ENCODE measurements at places on chromosomes 5 and 9. TPM values are rescaled to one million over a fixed set of nuclear protein-coding genes. Genes with fewer than 3 reads are reported as not detected.
A peak's percentile ranks its signal among the peaks of the same experiment; 100 is the strongest.

- peaks cover 2% of the 10 kb centered on the region for H3K4me1 ChIP-seq
- peak overlapping the region; percentile 88 for H3K4me3 ChIP-seq
- no peaks in the 10 kb centered on the region for H3K27me3 ChIP-seq
Measured at GRCh38 chr5:127517110-127517479, 345 bp upstream of the PRRC1 start.

The ANKRD31 gene
- total RNA-seq, result not detected

The TMEM252 gene
- not detected for total RNA-seq

DNA sequence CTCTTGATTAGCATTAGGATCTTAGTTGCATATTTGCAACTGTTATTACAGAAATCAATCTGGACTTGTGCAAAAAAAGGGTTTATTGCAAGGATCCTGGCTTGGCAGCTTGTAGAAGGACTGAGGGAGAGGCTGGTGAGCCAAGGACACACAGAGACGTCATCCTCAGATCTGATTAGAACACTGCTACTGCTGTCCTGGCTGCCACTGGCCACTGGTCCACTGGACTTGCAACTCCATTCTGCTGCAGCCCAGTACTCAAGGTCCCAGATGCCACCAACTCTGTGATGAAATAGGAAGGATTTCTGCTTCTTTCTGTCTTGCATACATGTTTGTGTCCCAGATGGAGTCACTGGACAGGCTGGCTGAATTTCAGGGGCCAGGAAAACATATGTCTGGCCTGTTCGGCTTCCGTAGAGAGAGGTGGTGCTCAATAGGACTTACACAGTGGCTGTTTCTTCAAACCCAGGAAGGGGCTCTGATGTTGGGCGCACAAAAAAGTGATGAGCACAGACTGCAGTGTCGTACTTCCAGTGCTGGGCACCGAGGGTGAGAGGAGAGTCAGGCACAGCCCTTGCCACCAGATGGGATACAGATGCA lies 68.9 kb upstream of the SH3PXD2B start:
- no peaks in the 10 kb centered on the region for H3K4me1 ChIP-seq
- DNase-seq, result no peak
- no peaks in the 10 kb centered on the region for H3K27me3 ChIP-seq
- no peaks in the 10 kb centered on the region for H3K36me3 ChIP-seq

DNA sequence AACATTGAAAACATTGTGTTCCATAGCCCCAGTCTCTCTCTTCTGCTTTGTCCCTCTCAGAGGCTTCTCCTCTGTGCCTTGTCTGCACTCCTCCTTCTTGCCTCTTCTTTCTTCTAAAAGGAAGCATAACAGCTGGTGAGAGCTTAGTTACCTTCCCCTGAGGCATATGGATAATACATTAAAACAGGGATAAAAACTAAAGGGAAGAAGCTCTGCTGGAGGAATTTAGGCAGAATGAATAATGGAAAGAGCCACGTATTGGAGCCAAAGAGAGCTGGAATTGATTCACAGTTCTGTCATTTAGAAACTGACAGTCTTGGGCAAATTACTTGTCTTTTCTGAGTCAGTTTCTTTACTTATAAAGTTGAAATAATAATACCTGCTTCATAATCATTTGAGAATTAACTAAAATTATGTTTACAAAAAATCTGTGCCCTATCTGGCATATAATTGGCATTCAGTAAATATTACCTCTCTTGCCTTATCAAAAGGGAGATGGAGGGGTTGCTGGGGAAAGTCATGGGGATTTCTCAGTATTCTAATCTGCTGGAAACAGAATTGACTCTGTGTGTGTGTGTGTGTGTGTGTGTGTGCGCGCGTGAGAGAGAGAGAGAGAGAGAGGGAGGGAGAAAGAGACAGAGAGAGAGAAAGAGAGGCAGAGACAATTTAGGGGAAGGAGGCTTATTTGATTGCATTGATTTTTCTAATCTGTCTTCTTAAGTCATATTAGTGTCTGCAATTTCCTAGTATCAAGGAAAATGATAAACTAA lies 20.2 kb downstream of the ZNF474 start:
- H3K4me3 ChIP-seq, result no peak overlapping the region
- no peak for DNase-seq
- H3K27me3 ChIP-seq, result no peaks in the 10 kb centered on the region
- no peaks in the 10 kb centered on the region for H3K36me3 ChIP-seq

The PDCD1LG2 gene
- total RNA-seq, result 1.1 TPM

DNA sequence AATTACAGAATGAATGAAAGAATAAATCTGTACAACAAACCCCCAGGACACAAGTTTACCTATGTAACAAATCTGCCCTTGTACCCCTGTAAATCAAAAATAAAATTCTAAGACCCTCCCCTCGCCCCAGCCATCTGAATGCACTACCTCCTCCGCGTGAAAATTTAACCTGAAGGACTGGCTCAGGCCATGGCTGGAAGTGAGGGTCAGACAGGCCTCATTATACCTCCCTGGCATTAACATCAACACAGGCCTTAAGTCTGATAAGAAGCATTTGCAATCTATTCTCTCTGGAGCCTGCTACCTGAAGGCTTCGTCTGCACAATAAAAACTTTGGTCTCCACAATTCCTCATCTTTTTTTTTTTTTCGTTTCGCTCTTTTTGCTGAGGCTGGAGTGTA lies 48.7 kb upstream of the TTC39B start:
- H3K36me3 ChIP-seq, result no peaks in the 10 kb centered on the region
- no peaks in the 10 kb centered on the region for H3K27me3 ChIP-seq
- H3K27ac ChIP-seq, result no peak overlapping the region
- no peak overlapping the region for H3K4me3 ChIP-seq
- no peak for DNase-seq
- no peaks in the 10 kb centered on the region for H3K4me1 ChIP-seq

The FBP2 gene
- total RNA-seq, result not detected

DNA sequence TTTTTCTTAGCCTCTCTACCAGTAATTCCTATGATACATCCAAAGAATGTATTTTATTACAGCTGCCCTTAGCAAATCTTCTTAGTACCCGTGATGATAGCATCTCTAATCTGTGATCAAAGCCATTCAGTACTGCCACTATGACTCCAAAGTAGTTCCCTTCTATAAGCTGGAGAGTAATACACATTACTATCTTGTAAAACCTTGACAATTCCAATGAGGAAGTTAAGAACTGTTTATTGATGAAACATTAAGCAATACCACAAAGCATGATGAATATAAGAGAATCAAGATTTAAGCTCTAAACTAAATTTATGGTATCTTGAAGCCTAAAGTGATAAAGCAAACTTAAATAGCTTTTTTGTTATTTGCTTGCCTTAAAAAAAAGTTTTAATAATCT lies 86.1 kb downstream of the SMIM23 start:
- H3K36me3 ChIP-seq, result peaks cover 61% of the 10 kb centered on the region
- H3K27me3 ChIP-seq, result no peaks in the 10 kb centered on the region
- no peak for DNase-seq

- H3K27ac ChIP-seq, result no peak overlapping the region
- no peaks in the 10 kb centered on the region for H3K27me3 ChIP-seq
- DNase-seq, result no peak
- no peaks in the 10 kb centered on the region for H3K36me3 ChIP-seq
Measured at GRCh38 chr5:146586752-146587151, 70.8 kb upstream of the GPR151 start.

The PCDHA1 gene
- not detected for total RNA-seq

DNA sequence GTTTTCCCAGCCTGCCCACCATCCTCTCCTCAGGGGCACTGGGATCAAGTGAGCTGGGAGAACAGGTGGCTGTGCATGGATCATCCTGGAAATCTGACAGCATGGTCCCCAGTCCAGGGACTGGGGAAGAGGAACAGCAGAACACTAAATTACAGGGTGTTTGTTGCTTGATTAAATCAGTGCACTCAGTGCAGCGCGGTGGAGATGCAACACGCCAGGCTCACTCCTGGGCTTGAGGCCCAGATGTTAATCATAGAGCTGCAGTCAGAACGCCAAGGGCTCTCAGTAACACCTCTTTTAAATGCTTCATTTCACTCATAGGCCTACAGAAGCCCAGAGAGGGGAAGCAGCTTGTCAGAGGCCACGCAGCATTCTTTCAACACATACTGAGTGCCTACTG lies 14.2 kb upstream of the LARP1 start:
- H3K4me3 ChIP-seq, result no peak overlapping the region
- H3K4me1 ChIP-seq, result no peaks in the 10 kb centered on the region
- no peak for DNase-seq
- no peak overlapping the region for H3K27ac ChIP-seq
- no peaks in the 10 kb centered on the region for H3K36me3 ChIP-seq
- H3K27me3 ChIP-seq, result no peaks in the 10 kb centered on the region

DNA sequence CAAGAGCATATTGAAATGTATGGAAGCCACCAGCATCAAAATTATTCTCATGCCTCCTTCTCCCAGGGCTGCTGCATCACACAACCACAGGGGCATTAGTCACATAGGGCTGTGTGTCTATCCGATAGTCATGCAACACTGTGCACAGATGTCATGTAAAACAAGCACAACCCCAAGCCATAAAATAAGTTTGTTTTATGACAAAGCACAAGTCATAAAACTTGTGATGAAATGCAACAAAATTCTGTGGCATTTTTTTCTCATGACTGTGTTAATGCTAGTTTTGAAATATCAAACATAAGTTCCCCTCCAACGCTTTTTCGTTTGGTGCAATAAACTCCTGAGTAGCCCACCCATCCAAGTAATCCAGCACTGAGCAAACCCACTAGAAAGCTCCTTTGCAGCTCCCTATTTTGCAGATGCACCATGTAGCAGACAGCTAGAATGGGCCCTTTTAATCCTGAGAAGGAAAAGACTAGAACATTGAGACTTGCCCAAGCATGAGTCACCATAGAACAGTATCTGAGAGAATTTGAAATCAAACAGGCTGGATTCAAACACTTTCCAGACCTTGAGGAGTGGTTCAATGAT lies 93.3 kb upstream of the ZNF366 start:
- no peaks in the 10 kb centered on the region for H3K27me3 ChIP-seq
- no peak overlapping the region for H3K4me3 ChIP-seq
- H3K36me3 ChIP-seq, result no peaks in the 10 kb centered on the region
- H3K4me1 ChIP-seq, result peaks cover 16% of the 10 kb centered on the region
- DNase-seq, result no peak

DNA sequence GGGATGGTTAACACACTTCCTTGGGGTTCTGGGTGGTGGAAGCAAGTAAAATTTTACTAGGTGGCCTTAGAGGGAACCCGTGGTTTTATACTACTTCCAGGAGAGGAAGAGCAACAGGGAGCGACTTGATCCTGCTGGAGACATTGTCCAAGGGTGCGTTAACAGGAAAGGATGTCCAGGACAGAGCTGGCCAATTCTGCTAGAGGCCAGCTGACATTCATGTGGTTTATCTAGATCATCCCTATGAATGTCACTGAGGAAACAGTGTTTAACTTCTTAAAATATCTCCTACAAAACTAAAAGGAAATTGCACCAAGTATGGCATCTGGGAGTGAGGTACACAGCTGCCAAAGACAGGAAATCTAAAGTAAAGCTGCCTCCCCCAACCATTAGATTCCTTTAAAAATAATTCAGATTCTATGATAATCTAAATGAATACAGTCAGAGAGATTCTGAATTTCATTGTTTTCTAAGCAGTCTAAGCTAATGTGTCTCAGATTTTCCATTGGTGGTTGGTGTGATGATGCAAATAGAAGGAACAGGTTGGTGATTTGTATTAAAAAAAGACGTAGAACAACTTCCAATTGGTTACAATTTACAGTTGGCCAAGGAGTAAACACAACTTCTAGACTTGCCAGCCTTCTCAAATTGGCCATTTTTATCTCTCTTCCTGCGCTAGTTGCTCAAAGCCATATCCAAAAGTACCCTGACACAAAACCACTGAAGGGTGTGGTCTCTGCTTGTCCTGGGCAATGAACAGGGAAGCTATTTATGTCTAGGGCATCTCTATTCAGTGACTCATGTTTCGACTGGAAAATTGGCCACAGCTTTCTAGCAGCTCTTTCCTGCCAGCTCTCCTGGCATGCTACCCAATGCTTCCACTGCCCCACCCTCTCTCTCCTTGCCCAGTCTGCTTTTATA lies 574.7 kb upstream of the MEF2C start:
- H3K36me3 ChIP-seq, result no peaks in the 10 kb centered on the region
- peak overlapping the region; percentile 78 for H3K27ac ChIP-seq
- H3K4me1 ChIP-seq, result peaks cover 4% of the 10 kb centered on the region
- no peaks in the 10 kb centered on the region for H3K27me3 ChIP-seq
- H3K4me3 ChIP-seq, result no peak overlapping the region

DNA sequence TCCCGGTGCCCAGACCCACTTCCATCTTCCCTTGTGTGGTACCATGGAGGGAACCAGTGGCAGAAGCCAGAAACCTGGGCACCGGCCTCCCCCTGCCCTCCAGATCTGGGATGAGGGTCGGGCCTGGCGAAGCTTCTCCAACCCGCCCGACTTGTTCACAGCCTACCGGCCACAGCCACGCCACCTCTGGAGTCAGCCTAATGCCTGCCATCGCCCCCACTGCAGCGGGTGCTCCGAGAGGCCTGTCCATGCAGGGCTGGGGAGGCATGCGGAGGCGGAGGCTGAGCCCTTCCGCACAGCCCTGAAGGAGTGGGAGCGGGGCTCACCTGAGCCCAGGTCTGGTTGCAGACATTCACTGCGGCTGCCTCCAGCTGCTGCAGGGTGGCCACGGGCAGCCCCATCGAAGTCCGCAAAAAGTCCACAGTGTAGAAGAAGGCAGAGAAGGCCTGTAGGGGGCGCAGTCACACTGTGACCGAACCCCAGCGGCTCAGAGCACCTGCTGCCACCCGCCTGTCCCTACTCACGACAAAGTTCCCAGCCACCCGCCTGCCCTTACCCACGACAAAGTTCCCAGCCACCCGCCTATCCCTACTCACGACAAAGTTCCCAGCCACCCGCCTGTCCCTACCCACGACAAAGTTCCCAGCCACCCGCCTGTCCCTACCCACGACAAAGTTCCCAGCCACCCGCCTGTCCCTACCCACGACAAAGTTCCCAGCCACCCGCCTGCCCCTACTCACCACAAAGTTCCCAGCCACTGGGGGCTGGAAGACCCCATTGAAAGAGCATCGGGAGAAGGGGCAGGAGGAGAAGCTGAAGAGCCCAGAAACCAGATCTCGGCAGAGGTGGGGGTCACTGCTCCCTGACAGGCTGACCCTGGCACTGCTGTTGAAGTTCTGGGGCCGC lies 3.8 kb upstream of the NPDC1 start:
- H3K4me3 ChIP-seq, result no peak overlapping the region
- H3K4me1 ChIP-seq, result peaks cover 3% of the 10 kb centered on the region
- H3K27me3 ChIP-seq, result peaks cover 34% of the 10 kb centered on the region

The PIP5KL1 gene
- total RNA-seq, result not detected

DNA sequence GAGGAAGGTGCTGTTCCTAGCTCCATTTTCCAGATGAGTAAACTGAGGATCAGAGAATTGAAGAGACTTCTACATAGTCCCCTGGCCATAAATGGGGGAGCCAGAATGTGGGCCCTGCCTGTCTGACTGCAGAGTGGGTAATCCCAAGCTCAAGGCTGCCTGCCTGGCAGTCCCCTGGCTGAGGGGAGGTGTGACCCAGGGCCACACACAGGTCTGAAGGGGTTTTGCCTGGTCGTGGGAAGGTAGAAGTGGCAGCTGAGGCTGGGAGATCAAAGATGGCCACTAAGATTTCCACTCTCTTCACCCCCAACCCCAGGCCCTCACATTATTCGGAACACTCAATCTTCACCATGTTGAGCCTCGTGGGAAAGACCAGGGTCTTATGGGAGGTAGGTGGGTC lies 176.3 kb downstream of the MACROH2A1 start:
- H3K4me1 ChIP-seq, result peaks cover 19% of the 10 kb centered on the region
- H3K4me3 ChIP-seq, result no peak overlapping the region
- no peak for DNase-seq

The SQSTM1 gene
- total RNA-seq, result 476 TPM

The ZBED3 gene
- total RNA-seq, result 0.64 TPM

- no peaks in the 10 kb centered on the region for H3K4me1 ChIP-seq
- H3K36me3 ChIP-seq, result no peaks in the 10 kb centered on the region
- no peaks in the 10 kb centered on the region for H3K27me3 ChIP-seq
- no peak overlapping the region for H3K27ac ChIP-seq
Measured at GRCh38 chr9:6696178-6696577, 50.6 kb upstream of the GLDC start.

The FGF1 gene
- total RNA-seq, result 23.5 TPM

The CDX1 gene
- not detected for total RNA-seq

Measured in ascending aorta (tissue), 2 donors.